NAMALWA (cell line): ENCODE measurements at places on chromosomes 5 and 9.

- no peak for DNase-seq
Observed at GRCh38 chr5:159215886-159216285, 6.5 kb upstream of the RNF145 start.

DNA sequence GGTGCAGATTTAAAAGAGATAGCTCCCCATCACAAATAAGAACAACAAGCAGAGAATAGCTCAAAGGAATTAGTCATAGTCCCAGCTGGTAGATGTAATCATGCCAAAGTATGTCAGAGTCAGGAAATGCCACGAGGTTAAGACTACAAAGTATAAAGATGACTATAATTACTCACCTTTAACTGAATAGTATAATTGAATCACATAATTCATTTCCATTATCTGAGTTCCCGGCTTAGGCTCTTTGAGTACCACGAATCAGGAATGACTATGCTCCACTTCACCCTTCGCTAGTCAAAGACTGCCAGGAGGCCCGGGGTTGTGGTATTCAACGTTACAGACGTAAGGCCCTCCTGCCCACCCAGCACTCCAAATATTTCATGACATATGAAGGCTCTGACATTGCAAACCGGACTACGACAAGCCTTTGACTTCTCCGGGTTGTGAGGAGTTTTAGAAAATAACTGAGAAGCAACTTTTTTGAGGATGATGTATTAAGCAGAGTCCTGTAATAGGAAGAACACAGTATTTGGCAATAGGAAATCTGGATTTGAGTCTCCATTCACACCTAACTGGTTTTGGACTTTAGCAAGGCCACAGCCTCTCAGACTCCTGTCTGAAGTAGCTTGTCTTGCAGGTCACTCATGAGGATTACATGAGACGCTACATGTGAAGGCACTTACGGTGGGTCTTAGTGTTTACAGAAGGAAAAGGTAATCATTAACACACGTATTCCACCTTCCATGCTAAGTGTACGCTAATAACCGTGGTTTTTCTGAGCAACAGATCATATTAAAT lies 64.6 kb downstream of the ENC1 start:
- DNase-seq: no peak

- no peak for DNase-seq
Observed at GRCh38 chr9:127179633-127180441, 57.4 kb upstream of the ANGPTL2 start.

DNA sequence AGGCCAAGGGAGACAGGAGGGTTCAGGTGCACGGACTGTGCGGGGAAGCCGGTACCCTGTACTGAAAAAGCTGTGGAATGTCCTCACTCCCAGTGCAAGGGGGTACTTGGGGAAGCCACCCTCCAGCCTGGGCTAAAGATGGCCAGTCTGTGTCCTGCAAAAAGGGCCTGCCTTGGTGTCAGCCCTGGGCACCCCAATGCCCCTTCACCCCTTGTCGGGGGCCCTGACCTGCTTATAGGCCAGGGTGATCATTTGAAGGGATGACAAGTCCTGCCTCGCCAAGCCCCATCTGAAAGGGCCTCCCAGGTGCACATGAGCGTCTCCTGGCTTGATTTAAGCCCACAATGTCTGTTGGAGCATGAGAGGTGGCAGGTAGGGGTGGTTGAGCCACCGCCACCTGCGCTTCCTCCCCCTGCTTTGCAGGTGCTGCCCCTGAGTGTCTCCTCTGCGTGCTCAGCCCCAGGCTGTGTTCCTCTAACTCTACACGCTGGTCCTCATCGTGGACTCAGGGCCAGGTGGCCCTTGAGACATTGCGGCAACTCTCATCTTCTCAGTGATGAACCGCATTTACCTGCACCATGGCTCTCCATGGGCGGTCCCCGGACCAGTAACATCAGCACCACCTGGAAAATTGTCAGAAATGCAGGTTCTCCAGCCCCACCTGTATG lies 97.0 kb downstream of the ANKRD33B start:
- DNase-seq: no peak

DNA sequence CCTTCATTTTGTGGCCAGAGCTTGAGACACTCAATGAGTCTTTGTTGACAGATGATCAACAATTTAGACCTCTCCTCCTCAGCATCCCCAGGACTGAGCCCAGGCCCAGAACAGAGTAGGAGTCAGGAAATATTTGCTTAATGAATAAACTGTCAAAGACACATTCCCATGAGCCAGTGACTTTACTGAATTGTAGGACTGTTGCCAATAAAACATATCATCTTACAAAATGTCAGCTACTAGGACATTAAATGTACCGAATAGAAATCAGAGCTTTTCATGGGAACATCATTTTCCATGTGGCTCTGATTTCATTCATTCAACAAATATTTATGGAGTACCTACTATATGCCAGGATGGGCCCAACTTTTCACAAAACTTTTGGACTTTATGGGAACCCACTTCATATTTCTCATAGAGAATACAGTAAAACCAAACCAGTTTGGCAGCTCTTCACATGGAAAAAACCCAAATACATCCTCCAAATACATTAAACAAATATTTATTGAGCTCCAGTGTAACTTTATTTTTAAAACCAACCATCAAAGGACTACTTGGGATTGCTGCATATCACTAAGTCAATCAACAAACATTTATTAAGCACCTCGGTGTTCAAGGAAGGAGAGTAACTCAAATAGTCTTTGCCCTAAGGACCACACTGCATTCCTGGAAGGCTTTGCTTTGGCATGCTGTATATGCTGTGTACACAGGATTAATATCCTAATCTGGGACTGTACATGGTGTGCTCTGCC lies 11.4 kb downstream of the VDAC1 start:
- no peak for DNase-seq

- no peak for DNase-seq
Observed at GRCh38 chr5:168658394-168658793, 79.2 kb upstream of the PANK3 start.

- no peak for DNase-seq
Observed at GRCh38 chr9:124506433-124506832, 766 bp downstream of the NR5A1 start.

DNA sequence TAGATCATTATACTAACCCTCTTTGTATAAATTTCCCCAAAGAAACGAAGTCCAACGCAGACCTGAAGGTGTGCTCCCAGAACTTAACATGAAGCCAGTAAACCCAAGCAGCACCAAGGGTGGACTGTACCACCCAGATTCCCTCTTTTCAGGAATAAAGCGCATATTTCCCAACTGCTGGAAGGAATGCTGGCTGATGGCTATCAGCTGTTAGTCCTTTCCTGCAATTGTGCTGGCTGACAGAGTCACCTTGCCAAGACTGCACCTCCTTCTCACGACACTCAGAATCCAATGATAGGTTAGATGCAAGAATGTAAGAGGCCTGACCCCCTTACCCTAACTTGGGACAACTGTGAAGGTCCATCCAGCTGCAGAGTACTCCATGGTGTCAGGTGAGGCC lies 93.9 kb downstream of the MAPKAP1 start:
- DNase-seq: no peak

DNA sequence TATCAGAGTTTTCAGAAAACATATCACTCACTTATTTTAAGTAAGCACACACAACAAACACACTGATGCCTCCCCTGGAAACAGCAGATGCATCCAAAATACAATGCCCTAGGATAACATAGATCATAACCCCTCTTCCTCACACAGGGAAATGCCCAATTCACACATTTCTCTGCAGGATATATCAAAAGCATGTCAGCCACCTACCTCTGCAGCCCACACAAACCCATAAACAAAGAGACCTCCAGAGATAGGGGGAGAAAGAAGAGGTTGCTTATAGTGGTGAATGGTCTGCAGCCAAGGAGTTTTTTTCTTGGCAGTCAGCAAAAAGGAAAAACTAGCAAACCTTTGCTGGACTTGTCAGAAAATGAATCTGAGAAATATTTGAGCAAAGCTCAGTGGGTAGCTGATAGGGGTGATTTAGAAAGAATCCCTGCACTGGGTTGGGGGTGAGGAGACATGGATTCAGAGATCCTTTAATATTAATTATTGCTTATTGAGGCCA lies 36.1 kb downstream of the ABLIM3 start:
- no peak for DNase-seq

DNA sequence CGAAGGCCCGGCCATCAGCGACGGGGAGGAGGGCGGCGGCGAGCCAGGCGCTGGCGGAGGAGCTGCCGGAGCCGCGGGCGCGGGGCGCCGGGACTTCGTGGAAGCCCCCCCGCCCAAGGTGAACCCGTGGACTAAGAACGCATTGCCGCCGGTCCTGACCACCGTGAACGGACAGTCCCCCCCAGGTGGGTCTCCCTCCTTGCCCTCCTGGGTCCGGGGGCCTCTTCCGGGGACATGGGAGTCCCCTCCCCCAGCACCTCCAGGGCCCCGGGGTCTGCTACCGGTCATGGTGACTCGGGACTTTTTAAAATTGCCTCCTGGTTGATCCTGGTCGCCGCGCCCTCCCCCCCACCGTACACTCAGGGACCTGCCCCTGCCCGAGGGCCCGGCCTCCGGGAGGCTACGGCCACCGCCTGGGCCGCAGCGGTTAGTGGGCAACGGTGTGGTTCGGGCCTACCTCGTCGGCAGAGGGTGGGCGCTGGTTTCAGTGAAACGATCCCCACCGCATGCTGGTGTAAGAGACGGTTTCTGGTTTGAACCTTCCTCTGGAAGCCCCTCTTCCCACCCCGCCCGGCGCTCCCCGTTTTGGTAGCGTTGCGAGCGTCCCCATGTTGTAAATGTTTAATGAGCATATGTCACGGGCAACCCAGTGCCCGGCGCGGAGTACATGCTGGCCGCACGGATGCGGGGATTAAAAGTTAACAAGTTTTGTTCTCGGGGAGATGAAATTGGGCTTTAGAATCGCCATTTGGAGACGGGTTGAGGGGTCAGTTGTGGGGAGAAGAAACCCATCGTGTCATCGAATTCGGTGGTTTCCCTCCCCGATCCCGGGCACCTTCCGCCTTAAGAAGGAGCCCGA lies 1.1 kb downstream of the LARP1 start:
- DNase-seq: peak; percentile 45

DNA sequence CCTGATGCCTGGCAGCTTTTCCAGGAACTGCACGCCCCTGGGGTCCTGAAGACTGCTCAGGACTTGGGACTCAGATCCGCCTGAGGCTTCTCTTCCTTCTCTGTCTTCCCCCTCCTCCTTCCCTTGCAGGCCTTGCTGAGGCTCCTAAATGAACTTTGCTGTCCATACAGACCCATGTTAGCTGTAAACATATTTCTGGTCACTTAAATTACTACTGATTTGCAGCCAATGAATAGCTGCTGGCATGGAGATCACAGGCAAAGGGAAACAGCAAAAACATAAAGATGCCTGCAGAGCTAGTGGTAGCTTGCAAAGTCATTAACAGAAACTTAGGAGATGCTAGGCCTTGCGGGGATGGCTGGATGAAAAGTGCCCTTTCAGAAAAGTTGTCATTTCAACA lies 261.9 kb downstream of the GADD45G start:
- no peak for DNase-seq
